ENCODE measurements at places on chromosomes 4 and X.

DNA sequence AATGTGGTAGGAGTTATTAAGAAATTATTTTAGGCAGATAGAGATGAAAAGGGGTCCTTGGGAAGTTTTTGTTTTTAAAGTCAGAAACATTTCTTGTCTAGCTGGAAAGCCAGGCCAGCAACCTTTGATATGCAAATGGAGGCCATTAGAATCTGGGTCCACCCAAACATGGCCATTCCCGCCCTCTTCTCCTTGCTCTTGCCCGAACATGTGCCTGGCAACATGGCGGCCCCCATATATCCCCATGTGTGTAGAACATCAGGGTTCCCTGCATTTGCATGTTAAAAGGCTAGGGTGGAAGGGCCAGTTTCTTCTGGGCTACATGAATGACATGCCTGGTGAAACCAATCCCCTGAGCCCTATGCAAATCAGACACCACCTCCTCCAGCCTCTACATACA lies 80.7 kb upstream of the PLAC8 start:
- no peak for DNase-seq

DNA sequence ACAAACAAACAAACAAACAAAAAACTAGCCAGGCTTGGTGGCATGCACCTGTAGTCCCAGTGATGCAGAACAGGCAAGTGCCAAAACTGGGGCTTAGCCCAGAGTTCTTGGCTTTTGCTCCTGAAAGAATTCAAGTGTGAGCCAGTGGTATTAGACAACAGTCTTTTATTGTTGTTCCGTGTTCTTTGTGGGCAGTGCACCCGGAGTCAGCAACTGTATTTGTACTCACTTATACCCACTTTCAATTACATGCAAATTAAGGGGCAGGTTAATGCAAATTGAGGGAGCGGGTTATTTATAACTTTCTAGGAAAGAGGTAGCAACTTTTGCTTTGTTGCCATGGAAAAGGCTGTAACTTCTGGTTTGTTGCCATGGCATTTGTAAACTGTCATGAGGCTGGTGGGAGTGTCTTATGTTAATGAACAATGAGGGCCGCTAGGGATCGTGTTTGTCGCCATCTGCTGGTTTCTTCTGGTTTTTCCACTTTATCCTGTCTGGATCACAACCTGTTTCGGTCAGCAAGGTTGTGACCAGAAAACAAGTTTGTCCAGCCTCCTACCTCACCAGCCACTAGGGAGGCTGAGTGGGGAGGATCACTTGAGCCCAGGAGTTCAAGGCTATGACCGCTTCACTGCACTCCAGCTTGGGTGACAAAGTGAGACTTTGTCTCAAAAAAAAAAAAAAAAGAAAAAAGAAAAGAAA lies 88.8 kb upstream of the ESX1 start:
- DNase-seq = peak; percentile 71

GRCh38 chrX:18890049-18890381 lies 93.9 kb downstream of the PHKA2 start:
- DNase-seq = no peak

DNA sequence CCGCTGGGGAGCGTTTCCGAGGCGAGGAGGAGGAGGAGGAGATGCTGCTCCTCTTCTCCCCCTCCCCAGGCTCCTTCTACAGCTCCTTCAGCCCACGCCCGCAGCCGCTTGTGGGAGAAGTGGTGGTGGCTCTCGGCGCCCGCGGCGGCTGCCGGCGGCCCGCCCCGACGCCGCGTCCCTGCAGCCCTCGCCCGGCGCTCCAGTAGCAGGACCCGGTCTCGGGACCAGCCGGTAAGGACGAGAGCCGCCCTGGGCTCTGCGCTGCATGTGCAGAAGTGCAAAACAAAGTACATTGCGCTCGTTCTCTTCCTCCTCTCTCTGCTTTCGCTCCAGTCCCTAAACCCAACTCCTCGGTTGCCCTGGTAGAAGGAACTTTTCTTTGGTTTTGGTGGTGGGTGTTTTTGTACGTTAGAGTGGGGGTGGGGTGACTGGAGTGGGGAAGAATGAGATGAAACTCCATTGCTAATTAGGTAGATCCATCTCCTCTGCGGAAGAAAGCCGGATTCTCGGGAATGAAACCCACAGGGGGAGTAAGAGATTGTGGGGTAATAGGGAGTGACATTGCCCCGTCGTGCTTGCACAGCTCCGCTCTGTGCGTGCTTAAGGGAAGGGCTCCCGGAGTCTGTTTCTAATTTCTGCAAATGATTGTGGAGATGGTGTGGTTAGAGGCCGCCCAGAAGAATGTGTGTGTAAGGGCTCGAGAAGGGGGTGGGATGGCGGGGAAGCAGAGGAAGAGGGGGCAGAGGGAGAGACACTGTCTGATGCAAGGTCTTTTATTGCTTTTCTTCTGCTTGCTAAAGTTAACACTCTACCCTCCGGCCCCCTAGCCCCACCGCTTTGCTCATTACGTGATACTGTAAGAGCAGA lies 677 bp downstream of the PTPN13 start:
- DNase-seq = peak; percentile 68

GRCh38 chrX:20118065-20118824 lies 1.5 kb upstream of the MAP7D2 start:
- no peak for DNase-seq

- DNase-seq = peak; percentile 11
Observed at GRCh38 chr4:123553733-123554637, 157.4 kb downstream of the SPRY1 start.

DNA sequence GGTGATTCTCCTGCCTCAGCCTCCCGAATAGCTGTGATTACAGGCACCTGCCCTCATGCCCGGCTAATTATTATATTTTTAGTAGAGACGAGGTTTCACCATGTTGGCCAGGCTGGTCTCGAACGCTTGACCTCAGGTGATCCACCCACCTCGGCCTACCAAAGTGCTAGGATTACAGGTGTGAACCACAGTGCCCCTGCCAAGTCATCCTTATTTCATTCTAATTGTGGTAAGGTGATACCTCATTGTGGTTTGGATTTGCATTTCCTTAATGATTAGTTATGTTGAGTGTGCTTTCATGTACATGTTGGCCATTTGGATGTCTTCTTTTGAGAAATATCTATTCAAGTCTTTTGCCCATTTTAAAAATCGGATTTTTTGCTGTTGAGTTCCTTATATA lies 93.0 kb downstream of the USP9X start:
- no peak for DNase-seq

Data from Kasumi-1 (cell line).